ENCODE measurements at places on chromosomes 2 and 18. TPM values are rescaled to one million over a fixed set of nuclear protein-coding genes. Genes with fewer than 3 reads are reported as not detected.

GRCh38 chr2:72824224-72824842, 1.5 kb downstream of the EXOC6B start:
- DNase-seq = no peak

SNED1 gene
- 6.1 TPM for polyA plus RNA-seq

RNPEPL1 gene
- polyA plus RNA-seq = 24.1 TPM

GRCh38 chr2:120934574-120935338, 199.1 kb downstream of the GLI2 start:
- no peak for DNase-seq

GRCh38 chr2:240646176-240646899, 21.1 kb downstream of the GPR35 start:
- no peak for DNase-seq

- DNase-seq = no peak
These were observed 69.5 kb upstream of the ZSWIM2 start for GRCh38 chr2:186918495-186918894.

CAD gene
- polyA plus RNA-seq = 54.1 TPM

DNA sequence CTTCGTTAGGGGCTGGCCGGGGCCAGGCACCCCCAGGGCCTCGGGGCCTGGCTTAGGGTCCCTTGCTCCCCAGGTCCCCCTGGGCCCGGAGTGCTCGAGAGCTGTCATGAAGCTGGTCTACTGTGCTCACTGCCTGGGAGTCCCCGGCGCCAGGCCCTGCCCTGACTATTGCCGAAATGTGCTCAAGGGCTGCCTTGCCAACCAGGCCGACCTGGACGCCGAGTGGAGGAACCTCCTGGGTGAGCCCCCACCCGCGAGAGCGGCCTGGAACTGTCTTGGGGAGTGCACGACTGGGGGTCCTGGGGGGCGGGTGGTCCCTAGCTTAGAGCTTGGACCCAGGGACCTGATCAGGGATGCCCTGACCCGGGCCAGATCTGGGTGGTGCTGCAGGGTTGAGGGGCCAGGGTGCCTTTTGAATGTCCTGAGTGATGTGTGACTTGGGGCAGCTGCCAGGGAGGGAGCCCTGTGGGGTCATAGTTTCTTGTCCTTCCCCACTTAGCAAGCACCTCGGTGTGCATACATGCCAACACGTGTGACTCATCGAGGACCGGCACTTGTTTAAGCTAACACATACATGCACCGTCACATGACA, 27.9 kb downstream of the GPC1 start:
- no peak for DNase-seq

PPP1R1C gene
- 2.3 TPM for polyA plus RNA-seq

- DNase-seq = peak; percentile 5
These were observed 130.2 kb downstream of the CD226 start for GRCh38 chr18:69817335-69817940.

- no peak for DNase-seq
These were observed 135.5 kb upstream of the FANCL start for GRCh38 chr2:58376592-58376991.

GRCh38 chr18:79507546-79508480, 112.1 kb downstream of the NFATC1 start:
- DNase-seq = peak; percentile 79

- no peak for DNase-seq
These were observed 188.8 kb downstream of the TSN start for GRCh38 chr2:121944072-121944831.

DNA sequence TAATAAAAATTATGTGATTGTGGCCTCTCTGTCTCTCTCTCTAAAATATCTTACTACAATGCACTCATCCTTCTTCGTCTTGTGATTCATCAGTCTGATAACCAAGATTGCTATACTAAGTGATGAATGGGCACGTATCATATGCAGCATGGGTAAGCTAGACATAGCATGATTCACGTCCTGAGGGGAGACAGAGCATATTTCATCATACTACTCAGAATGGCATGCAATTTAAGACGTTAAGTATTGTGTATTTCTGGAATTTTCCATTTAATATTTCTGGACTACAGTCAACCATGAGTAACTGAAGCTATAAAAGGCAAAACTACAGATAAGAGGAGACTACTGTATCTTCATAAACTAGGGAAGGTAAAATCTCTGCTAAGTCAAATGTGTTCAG, 97.0 kb upstream of the CD226 start:
- no peak for DNase-seq

GRCh38 chr2:207481924-207482323, 47.8 kb upstream of the CREB1 start:
- DNase-seq = no peak

GPR155 gene
- 5.3 TPM for polyA plus RNA-seq

MARCO gene
- polyA plus RNA-seq = 0.45 TPM

- DNase-seq = no peak
These were observed 79.3 kb downstream of the ASAP2 start for GRCh38 chr2:9285921-9286320.

DNA sequence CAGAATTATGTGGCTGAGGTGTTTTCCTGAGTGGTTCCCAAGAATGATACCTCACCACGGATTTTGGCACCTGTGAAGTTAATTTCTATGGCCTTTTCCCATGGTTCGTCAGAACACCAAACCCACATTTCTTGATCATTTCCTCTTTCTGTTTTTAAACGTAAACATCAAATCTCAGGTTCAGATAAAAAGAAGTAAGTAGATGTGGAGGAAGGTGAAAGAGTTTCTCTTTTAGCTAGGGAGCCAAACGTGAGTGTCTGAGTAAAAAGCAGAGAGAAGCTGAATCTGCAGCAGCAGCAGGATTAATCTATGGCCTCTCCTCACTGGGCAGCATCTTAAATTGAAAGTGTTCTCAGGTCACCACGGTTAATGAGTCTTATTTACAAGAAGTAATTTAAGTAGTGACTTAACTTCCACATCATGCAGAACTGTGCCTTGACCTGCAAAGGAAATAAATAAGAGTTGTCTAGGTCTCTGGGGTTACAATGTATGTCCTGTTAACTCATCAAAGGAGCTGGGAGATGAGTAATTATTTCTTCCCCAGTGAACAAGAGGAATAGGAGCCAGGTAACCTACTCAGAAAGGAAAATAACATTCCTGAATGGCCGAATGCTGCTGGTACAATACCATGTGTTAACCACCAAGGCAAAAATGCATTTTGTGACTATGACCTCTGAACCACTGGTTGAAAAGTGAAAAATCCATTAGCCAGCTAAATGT, 139.6 kb upstream of the NETO1 start:
- DNase-seq = peak; percentile 15

DNA sequence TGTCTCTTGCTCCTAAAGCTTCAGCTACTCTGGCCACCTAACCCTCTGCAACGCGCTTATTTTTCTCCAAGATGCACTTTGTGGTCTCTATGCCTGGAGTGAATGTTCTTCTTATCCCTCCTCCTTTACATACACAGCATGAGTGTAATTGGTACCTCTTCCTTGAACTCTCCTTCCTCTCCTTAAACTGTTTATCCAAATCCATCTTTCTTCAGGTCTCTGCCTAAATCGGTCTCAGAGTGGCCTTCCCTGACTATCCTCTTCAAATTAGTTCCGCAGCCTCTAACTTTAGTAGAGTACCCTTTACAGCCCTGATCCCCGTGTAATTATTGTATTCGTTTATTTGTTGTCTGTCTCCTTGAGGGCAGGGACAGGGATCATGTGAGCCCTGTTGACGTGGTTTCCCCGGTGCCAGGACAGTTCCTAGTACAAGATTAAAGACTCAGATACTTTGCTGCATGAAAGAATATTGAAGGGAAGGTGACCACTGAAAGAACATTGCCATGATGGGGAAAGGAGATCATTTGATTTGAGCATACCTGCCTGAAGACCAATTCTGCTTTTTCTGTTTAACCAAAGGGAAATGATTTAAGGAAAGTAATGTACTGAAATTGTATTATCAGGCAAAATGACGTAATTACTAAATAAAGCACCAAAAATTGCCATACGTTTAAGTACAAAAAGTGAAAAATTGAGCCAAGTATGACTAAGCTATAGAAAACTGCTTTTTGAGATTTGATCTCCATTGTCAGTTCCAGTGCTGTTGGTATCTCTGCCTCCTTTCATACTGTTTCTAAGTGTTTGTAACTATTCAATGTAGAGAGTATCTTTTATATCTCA, 1.2 kb downstream of the CNOT9 start:
- DNase-seq = no peak

AGPS gene
- polyA plus RNA-seq = 45.2 TPM

GRCh38 chr2:10372203-10372861, 69.6 kb downstream of the HPCAL1 start:
- no peak for DNase-seq

- DNase-seq = no peak
These were observed 9.0 kb downstream of the TM4SF20 start for GRCh38 chr2:227370092-227370491.

DNA sequence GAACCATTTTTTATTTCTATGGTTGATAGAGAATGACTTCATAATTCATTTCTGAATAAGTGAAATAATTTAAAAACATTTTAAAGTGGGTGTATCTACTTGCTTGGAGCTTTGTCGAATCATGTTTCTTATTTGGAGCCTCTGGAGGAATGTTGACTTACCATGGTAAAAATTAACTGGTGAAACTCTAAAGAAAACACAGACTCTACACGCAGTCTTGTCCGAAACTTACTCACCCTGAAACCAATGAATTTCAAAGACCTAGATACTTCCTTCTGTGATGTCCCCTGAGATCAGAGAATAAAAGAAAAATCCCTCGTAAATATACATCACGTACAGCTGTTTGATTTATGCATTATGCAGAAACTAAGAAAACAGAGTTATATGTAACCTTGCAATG, 665.2 kb upstream of the NRXN1 start:
- no peak for DNase-seq

GRCh38 chr2:239729681-239730566, 295.2 kb downstream of the NDUFA10 start:
- no peak for DNase-seq

DNA sequence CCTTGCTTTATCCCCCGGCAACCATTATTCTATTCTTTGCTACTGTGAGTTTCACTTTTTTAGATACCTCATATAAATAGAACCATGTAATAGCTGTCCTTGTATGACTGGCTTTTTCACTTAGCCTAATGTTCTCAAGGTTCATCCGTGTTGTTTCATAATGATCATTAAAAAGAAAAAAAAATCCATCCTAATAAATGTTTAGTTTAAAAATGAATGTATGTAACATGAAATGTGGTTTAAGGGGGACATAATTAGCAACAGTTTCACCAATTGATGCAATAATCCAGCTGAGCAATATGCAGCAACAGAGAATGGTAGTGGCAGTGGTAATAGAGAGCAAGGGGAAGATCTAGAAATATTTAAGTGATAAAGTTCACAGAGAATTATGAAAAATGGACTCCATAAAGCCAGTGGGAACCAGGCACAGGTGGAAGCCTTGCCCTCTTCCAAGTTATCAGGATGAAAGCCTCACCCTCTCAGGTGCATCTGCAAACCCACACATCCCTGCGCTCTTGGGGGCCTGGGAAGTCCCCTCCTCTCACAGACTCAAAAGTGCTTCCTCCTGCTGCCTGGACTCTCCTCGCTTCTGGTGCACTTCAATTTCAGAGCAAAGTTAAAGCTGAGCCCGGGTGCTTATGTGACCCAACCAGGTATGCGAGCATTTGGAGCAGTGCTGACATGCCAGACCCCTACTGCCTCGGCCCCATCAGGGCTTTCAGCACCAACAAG, 1403.3 kb upstream of the SLC39A10 start:
- no peak for DNase-seq

- DNase-seq = no peak
These were observed 251.5 kb downstream of the GPD2 start for GRCh38 chr2:156687715-156688114.

SLC9A2 gene
- 4.7 TPM for polyA plus RNA-seq

RAB6C gene
- 0.14 TPM for polyA plus RNA-seq

ASPRV1 gene
- 4.7 TPM for polyA plus RNA-seq

- DNase-seq = no peak
These were observed 24.3 kb downstream of the ASAP2 start for GRCh38 chr2:9230881-9231280.

- no peak for DNase-seq
These were observed 20.8 kb upstream of the TMEM17 start for GRCh38 chr2:62526531-62527381.

- DNase-seq = no peak
These were observed 6.8 kb downstream of the COLEC11 start for GRCh38 chr2:3601561-3602271.

DNA sequence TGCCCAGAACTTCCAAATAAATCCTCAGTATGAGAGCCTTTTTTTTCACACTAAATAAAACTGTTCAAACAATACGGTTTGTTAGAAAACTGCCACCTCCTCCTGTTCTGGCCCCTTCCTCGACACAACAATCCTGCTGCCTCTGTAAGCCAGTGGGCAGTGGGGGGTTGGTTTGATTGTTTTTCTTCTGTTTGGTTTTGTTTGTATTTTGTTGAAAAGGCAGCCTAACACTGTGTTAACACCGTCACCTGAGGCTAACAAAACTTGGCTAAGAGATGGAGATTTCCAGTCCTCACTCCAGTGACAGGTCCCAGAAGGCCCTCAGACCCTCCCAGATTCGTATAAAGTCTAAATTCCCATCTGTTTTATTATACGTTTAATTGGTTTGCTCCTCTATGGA, 402.1 kb downstream of the ZNF521 start:
- DNase-seq = no peak

GRCh38 chr18:63319383-63320122, at the start of gene BCL2:
TSS of gene BCL2 (minus strand) at chr18:63319769.
- no peak for DNase-seq

SLC30A3 gene
- 7.6 TPM for polyA plus RNA-seq

Measured in renal cortex interstitium (tissue), 15 donors.